Stimulated activated effector memory CD8-positive, alpha-beta T cell treated with anti-CD3 and anti-CD28 coated beads, Interleukin-12 subunit alpha, Interleukin-12 subunit beta, amount 100 ng/mL, for 72 hours (primary cell): ENCODE measurements at places on chromosomes 1 and 21.

DNA sequence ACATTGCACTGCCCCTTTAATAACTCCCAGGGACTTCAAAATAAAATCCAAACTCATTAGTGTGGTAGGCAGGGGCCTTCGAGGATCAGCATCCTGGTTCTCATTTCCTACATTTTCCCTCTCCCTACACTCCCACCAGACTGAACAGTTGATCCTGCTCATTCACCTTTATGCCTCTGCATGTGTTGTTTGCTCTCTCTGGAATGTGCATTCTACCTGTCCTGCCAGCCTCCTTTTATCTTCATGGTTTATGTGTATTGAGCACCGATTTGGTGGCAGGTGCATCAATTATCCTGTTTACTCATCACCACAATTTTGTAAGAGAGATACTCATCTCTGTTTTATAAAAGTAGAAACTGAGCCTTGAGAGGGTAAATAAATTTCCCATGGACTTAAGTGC, 125.0 kb downstream of the ADSS2 start:
- no peak for DNase-seq

DNA sequence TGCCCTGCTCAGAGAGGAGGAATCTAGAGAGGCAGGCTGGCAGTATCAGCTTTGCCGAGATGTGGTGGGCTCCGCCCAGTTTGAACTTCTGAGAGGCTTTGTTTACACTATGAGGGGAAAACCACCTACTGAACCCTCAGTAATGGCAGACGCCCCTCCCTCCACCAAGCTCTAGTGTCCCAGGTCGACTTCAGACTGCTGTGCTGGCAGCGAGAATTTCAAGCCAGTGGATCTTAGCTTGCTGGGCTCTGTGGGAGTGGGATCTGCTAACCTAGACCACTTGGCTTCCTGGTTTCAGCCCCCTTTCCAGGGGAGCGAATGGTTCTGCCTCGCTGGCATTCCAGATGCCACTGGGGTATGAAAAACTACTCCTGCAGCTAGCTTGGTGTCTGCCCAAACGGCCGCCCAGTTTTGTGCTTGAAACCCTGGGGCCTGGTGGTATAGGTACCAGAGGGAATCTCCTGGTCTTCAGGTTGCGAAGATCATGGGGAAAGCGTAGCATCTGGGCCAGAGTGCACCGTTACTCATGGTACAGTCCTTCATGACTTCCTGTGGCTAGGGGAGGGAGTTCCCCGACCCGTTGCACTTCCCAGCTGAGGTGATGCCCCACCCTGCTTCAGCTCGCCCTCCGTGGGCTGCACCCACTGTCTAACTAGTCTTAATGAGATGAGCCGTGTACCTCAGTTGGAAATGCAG, 43.6 kb downstream of the C21orf91 start:
- peak; percentile 34 for DNase-seq

DNA sequence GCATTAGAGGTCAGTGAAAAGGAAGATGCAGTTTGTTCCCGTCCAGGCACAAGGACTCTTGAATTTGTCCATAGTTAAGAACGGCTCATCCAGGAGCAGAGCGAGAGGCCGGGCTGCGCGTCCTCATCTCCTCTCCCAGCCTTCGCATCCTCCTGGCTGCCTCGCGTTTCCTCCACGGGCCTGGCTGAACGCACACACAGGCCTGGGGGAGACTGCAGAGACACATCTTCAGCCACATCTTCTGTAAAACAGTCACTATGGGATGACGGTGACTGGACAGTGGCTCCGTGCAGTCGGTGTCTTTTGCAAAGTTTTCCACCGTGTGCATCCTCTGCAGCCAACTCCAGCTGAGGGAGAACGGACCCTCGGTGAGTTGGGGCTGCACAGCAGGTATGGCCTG, 89.7 kb downstream of the PSMG1 start:
- no peak for DNase-seq

- no peak for DNase-seq
Measured at GRCh38 chr1:50246869-50247268, 138.1 kb downstream of the ELAVL4 start.

GRCh38 chr1:85328713-85329397, 52.4 kb upstream of the BCL10 start:
- no peak for DNase-seq

DNA sequence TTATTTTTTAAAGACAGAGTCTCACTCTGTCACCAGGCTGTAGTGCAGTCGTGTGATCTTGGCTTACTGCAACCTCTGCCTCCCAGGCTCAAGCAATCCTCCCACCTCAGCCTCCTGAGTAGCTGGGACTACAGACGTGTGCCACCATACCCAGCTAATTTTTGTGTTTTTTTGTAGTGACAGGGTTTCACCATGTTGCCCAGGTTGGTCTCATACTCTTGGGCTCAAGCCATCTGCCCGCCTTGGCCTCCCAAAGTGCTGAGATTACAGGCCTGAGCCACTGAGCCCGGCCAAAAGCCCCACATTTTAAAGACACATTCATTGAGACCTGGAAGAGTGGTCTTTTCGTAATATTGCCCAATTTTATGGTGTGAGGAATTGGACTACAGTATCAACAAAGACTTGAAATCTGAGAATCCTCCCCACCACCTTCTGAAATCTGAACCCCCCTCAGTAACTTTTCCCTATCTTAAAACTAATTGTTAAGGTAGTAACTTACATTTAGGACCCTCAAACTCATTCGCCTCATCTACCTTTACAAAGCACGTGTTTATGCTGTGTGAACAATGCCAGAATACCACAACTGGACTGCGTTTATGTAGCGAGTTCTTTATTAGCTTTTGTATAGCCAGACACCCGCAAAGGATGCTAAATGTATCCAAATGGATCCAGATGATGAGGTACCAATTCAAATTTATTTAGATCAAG, 2.7 kb downstream of the ERRFI1 start:
- DNase-seq, result no peak

DNA sequence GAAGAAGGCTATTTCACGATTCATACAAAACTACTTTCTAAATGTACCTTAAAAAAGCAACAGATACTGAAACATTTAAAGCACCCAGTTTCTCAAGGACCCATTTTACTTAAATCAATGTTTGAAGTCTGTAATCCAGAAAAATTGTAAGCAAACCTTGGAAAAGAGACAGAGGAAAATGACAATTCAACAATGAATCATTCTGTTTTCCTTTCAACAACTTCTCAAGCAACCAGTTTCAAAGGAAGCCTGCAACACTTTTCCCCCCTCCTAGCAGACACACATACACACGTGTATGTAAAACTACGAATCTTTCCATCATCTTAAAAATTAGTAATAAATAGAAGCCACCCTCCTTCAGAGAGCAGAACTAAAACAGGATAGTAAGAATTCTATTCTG, 1.2 kb downstream of the RERE start:
- DNase-seq, result no peak

- no peak for DNase-seq
Measured at GRCh38 chr1:164587617-164588501, 28.9 kb downstream of the PBX1 start.

DNA sequence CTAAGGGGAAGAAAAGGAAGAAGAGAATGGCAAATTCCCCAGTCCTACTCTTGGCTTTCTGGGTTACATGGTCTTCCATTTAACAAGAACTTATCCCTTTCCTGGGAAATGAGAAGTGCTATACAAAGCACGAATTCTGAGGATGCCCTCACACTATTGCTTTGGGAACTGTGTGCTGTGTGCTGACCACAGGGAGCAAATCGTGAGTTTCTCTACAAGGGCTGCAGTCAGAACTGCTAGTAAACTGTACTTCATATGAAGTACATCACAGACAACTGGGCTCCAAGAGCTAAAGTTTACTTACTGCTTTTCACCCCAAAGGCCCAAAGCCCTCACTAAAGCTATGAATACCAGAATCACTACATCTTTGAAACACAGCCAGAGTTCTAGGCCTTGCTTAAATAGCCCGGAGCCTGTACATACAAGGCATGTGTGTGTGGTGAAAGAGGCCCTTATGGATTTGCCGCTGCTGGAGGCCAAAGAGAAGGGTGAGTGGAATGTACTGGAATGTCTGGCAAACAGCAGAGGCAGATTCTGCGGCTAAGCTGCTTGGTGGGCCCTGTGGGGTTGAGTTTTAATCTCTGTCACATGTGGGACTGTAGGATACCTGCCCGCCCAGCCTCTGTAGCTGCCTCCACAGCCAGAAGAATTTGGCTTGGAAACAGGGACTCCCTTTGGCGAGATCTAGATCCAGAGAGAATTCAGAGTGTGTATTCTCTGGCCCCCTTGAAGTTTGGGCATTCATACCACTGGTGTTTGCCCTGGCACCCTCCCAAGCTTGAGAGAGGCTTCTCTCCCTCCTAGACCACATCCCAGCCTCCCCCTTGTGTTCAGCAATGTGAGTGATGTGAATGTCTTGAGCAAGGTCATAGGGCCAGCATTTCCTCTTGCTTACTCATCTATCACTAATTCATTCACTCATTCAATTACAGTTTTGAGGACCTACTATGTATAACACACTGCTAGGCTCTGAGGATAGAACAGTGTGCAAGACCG, 21.9 kb upstream of the TRIM67 start:
- no peak for DNase-seq

- DNase-seq, result no peak
Measured at GRCh38 chr1:90457985-90458384, 259.1 kb downstream of the BARHL2 start.

GRCh38 chr21:18759267-18759666, 355.7 kb upstream of the TMPRSS15 start:
- DNase-seq, result no peak

DNA sequence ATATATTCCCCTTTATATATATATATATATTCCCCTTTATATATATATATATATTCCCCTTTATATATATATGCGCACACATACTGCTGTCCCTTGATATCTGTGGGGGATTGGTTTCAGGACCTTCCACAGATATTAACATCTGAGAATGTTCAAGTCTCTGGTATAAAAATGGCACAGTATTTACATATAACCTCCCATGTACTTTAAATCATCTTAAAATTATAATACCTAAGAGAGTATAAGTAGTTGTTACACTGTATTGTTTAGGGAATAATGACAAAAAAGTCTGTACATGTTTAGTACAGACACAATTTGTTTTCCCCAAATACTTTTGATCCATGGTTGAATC, 45.8 kb downstream of the NR5A2 start:
- no peak for DNase-seq

- DNase-seq, result no peak
Measured at GRCh38 chr1:116545359-116545705, 25.5 kb downstream of the CD58 start.

GRCh38 chr1:212689758-212690529, 9.7 kb downstream of the BATF3 start:
- no peak for DNase-seq

GRCh38 chr1:70042090-70042731, 163.2 kb downstream of the LRRC40 start:
- no peak for DNase-seq

DNA sequence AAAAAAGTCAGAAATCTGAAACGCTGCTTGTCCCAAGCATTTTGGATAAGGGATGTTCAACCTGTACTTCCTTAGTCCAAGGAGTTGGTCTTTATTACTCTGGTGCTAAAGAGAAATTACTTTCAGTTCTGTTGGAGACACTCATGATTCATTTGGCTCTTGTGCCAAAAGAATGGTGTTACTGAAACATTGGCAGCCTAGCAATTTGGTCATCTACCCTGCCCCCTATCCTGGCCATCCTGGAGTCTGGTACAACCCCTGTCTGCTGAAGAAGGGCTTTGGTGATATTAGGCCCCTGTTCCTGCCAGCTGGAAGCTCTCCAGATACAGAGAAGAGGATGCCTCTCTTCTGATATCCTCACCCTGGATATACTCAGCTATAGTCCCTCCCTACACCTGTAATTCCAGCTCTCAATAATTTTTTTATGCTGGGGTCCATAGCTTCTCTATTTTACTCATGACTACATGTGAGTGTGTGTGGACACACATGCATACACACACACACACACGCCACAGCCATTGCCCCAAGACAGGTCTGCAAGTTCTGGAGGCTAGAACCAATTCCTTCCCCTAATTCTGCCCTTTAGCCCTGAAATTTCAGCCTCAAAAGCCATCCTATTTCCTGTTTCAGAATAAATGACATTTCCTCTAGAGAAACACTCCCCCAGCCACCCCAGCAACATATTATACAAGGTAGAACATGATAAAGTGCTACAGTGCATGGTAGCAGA, 40.0 kb downstream of the LHX8 start:
- no peak for DNase-seq

- no peak for DNase-seq
Measured at GRCh38 chr1:50425376-50426107, 2.3 kb upstream of the DMRTA2 start.

- no peak for DNase-seq
Measured at GRCh38 chr1:216212826-216213225, 210.4 kb downstream of the USH2A start.

GRCh38 chr1:185139246-185139645, 17.5 kb downstream of the TRMT1L start:
- no peak for DNase-seq

GRCh38 chr1:53629101-53629691, 109.8 kb downstream of the GLIS1 start:
- DNase-seq, result no peak

- DNase-seq, result peak; percentile 71
Measured at GRCh38 chr1:15994590-15995351, 9.3 kb upstream of the SRARP start.

GRCh38 chr1:10980841-10981727, 31.4 kb upstream of the TARDBP start:
- no peak for DNase-seq

- no peak for DNase-seq
Measured at GRCh38 chr21:37974081-37974480, 57.8 kb upstream of the KCNJ6 start.

- no peak for DNase-seq
Measured at GRCh38 chr1:50369830-50370229, 53.4 kb downstream of the DMRTA2 start.

- no peak for DNase-seq
Measured at GRCh38 chr1:9849691-9850441, 26.1 kb upstream of the CLSTN1 start.

GRCh38 chr1:7290971-7291970, 479.8 kb upstream of the VAMP3 start:
- DNase-seq, result no peak

- DNase-seq, result no peak
Measured at GRCh38 chr1:13804240-13804633, 104.2 kb downstream of the PRDM2 start.

DNA sequence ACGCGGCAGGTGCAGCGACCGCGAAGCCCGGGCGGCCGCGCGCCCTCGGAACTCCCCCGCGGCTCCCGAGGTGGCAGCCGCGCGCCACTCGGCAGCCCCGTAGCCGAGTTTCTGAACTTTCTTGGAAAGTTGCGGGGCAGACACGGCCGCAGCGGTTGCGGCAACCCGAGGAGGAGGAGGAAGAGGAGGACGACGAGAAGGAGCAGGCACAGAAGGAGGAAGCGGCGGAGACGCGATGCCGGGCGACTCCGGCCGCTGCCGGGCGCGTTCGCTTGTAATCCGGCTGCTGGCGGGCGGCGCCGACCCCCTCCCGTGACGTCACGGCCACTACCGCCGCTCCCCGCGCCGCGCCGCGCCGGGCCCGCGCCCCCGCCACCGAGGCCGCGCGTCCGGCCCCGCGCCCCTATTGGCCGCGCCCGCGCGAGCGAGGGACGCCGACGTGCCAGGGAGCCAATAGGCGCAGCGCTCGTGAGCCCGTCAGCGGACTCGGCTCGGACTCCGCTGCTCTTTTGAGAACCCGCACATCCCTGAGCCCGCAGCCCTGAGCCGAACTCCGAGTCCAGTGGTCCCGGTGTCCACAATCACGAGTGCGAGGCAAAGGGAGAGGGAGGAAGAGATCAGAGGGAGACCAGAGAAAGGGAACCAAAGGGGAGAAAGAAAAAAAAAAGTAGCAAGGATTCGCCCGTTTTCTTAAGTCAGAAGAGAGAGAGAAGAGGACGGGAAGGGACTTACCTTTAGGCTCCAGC, 736 bp upstream of the BARHL2 start:
- no peak for DNase-seq

- DNase-seq, result no peak
Measured at GRCh38 chr1:8858112-8858668, 20.3 kb downstream of the ENO1 start.
